Trophoblast cell (in vitro differentiated cells and primary cell): ENCODE measurements at places on chromosomes 16 and 17.
A peak's percentile ranks its signal among the peaks of the same experiment; 100 is the strongest.

GRCh38 chr17:81436294-81436849, 41.1 kb downstream of the BAHCC1 start:
- DNase-seq = no peak

GRCh38 chr17:30992551-30992950, 21.7 kb downstream of the RNF135 start:
- DNase-seq = no peak

DNA sequence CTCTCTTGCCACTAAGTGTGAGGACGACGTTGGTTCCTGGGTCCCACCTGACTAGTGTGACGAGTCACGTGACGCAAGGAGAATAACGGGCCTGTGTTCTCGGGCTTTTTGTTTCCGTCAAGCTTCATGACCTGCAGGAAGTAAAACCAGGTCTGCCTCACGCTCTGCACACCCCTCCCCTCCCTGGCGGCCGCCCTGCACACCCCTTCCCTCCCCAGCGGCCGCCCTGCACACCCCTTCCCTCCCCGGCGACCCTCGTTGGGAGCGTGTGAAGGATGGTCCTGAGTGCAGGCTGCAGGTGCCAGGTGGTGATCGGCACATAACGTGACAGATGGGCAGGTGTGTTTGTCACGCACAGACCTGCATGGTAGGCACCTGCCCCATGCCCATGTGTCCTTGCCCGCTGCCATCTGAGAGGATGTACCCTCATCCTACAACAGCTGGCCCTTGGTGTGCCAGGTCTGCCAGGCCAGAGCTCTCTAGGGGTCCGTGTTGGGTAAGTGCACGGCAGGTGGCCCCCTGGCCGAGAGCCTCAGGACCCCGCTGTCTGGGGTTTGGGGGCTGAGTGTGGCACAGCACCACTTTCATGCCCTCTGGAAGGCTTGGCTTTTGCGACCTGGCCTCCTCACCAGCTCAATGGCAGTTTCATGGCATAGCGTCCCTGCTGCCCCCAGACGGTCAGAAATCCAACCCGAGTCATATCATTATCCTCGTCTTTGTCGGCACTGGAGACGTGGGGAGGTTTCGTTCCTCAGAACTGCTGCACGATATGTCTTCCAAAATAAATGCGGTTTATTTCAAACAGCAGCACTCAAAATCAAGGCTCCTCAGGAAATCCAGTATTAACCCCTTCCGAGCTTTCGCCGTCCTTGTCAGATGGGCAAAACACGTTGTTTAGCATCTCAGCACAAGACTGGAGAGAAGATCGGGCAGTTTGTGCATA, 191.8 kb upstream of the CHMP6 start:
- DNase-seq = no peak

DNA sequence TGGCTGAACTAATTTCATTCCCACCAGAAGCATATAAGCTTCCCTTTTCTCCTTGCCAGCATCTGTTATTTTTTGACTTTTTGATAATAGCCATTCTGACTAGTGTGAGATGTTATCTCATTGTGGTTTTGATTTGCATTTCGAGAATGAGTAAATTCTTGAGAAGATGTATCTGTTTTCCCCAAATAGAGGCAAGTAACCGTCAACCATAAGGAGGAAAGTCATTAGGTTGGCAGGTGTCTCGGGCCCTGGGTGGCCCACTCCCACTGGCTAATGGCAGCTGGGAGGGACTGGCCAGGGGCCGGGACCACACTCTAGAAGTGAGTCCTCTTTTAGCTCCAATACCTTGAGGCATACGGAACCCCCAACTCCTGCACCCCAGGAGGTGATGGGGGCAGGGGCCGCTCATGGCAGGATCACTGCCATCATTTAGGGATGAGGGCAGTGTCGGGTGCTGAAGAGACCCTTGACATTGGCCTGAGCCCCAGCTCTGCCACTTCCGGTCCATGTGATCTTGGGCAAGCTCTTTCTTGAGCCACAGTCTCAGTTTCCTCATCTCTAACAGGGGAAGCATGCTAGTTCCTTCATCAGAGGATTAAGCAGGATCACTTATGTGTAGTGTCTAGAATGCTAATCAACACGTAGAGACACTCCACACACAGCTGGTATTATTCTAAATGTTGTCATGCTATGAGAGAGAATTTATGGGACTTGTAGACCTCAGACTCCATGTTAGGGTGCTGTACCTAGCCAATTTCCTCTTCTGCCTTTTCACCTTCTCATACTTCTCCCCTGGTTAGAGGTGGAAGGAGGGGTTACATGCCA, 44.3 kb downstream of the RGS9 start:
- no peak for DNase-seq

DNA sequence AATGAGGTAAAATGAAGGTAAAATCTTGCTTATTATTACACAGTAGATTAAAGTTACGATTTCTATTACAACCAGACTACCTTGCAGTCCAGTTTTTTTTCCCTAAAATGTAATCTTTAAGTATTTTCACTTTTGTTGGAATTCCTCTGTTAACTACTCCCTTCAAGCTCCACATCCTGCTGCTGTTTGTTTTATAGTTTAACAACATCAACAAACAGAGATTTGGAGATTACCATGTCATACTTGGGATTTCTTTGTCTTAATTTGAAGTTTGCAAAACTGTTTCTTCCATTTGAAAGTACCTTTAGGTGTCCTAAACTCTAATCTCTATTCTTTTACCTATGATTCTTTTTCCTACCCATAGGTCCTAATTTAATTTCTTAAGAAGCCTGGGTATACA, 83.3 kb downstream of the ABHD15 start:
- DNase-seq = no peak

- no peak for DNase-seq
Observed at GRCh38 chr17:72692676-72693075, 399.8 kb downstream of the SLC39A11 start.

GRCh38 chr17:82385559-82386254, 14.1 kb downstream of the UTS2R start:
- DNase-seq = no peak

GRCh38 chr16:4426021-4426684, 485 bp downstream of the DNAJA3 start:
- DNase-seq = peak; percentile 19
